Amniotic epithelial cell (primary cell): ENCODE measurements at places on chromosomes 1 and 21.

- DNase-seq, result no peak
Measured at GRCh38 chr1:155300553-155301329, 497 bp downstream of the PKLR start.

DNA sequence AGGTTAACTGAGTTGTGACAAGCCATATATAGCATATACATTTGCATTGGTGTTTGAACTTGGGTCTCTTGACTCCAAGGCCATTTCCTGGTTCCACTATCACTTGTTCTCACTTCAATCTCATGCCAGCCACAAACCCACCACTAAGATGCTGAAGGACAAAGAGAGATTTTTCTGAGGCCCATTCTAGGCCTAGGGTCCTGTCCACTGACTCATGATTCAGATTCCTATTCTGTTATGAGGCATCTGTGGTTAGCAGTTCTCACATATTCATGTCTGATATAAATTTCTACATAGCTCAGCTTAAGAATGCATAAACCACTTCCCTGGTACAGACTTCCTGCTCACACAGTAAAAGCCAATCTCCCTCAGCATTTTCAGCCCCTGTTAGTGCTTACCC, 326.1 kb upstream of the BEND5 start:
- DNase-seq, result peak; percentile 94

DNA sequence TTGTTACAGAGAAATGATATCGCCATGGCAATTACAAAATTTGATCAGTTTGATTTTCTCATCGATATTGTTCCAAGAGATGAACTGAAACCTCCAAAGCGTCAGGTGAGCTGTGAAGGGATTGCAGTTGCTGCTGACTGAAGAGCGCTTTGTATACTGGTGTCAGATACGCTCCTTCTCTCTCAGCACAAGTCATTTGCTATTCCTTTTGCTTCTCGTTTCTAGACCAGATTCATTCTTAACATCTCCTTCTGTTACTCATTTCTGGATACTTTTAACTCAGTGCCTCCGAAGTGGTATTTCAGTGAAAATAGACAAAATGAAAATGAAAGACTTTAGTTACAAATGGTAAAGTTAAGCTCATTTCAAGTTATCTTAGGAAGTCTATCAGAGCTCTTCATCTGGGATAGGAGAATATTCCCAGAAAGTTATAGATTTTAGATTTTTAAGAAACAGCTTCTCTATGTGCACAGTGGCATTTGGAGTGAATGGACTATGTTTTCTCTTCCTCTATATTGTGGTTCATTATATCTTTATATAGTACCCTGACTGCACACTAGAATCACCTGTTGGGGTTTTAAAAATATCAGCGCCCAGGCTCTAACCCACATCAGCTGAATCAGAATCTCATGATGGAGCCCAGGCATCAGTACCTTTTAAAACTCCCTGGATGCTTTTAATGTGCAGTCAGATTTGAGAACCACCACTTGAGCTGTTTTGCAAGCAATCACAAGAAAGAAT, 30.3 kb upstream of the KCNQ4 start:
- DNase-seq, result no peak

DNA sequence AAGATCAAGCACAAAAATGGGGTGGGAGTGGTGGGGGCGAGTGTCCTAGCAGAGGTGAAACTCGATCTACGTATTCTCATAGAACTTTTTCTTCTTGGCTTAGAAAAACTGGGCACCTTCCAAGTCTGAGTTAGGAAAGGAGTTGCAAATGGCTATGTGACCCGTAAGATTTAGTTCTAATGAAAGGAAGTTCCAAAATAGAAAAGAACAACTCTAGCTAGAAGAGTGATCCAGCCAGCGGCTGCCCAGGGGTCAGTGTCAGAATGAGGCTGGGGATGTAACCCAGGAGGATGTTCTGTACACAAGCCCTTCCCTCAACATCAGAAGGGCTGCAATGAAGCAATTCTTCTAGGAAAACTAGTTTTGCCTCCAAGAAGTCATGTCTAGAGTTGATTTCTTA, 5.2 kb downstream of the MTARC1 start:
- DNase-seq, result no peak

DNA sequence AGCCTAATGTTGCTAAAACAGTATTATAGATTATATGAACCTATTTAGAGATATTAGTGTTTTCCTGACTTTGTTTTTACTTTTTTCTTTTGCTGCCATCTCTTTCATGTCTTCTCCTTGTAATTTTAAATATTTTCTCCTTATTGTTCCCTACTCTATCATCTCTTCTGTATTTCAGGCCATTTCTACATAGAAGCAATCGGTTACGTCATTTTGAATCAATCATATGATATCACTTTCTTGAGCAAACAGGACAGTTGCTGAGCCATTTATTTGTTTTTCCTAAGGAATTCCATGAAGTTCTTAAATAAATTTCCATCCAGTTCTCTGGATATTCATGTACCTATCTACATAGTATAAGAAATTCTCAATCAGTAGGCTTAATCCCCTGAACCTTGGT, 287.2 kb downstream of the NUF2 start:
- no peak for DNase-seq

GRCh38 chr1:231422798-231423309, 767 bp upstream of the EGLN1 start:
- no peak for DNase-seq

GRCh38 chr1:243727503-243728203, 122.4 kb downstream of the AKT3 start:
- no peak for DNase-seq

GRCh38 chr1:44407430-44408211, 2.6 kb downstream of the RNF220 start:
- no peak for DNase-seq

DNA sequence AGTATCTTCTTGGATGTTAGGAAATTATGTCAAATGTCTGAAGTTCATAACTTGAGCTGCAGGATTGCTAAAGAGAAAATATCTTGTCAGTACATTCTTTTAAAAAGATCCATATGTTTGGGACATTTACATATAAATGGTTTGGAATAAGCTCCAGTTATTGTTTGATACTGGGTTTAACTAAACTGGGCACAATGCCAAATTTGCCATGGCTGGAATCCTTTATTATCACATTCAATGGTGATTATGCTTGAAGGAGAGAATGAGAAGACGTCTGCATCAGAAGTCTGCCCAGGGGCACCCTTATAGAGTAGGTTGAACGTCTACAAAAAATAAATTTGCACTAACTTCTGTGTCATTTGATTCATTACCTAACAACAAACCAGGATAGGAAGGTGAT, 652.5 kb downstream of the AMY1C start:
- DNase-seq, result no peak

DNA sequence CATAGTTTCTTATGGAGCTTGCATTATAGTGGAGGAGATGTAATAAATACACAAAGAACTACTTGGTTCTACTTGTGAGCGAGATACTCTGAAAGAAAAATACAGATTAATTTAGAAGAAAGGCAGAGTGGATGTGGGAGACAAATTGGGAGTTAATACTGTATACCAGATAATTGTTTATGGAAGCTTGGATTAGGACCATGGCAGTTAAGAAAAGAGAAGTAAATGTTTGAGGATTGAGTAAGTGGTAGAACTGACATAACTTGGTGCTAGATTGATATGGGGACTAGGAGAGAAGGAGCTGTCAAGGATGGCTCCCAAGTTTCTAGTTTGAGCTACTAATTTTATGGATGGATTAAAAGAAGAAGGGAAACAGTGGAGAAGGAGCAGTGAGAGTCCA, 47.3 kb downstream of the INKA2 start:
- DNase-seq, result no peak

DNA sequence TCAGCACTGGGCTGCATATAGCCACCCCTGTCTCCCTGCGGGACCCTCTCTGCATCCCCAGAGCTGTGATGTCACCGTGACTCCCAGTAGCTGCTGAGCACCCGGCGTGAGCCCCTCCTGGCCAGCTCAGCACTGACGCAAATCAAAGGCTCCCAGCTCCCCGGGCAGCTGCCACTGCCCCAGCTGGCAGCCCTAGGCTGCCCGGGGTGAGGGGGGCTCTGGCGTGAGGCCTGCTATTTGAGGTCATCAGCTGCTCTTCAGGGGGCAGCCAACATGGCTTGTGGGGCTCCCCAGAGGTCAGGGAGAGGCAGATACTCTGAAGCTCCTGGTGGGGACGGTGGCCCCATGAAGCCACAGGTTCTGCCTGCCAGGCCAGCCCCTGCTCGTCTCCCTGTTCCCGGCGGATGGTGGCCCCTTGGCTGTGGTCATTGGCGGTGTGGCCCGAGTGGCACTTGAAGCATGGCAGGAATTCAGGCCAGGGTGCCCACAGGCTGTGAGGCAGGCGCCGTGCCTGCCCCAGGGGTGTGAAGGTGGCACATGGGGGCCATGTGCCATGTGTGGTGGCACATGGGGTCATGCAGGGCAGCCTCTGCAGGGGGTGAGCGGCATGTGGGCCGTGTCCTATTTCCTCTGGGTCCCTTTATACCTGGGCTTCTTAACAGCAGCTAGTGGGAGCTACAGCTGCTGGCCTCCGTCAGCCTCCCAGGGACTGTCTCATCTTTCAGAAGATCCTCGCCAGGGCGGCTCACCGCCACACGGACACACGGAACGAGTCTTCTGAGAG, 85.4 kb downstream of the SIK1 start:
- DNase-seq, result no peak

DNA sequence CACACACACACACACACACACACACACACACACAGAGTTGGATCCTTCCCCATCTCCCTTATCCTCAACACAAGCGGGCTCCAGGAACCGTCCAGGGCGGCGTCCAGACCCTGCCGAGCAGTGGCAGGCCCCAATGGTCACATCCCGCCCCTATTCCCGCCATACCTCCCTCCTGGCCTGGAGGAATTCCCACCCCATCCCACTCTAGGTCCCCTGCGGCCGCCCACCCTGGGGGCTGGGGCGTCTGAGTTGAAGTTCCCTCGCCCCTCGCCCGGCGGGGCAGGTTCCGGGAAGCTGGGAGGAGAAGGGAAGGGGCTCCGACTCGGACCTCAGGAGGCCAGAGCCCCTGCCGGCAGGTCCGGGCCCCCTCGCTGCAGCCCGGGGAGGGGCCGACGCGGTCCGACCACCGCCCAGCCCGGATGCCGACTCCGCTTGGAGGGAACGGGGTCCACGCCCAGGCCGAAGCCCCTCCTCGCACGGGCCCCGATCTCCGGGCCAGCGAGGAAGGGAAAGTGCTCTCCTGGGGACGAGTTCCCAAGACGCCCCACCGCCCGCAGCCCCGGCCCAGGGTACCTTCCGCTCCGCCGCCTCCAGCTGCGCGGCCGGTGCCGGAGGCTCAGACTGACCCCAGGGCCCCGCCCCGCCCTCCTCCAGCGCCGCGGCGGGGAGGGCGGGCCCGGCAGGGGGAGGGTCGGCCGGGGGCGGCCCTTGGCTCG, at the start of gene RHOC:
RHOC (minus strand) TSS at position 623 of the 716 bp plus-strand sequence. CDS start 3,328 bp downstream, outside the sequence.
- DNase-seq, result peak; percentile 32

DNA sequence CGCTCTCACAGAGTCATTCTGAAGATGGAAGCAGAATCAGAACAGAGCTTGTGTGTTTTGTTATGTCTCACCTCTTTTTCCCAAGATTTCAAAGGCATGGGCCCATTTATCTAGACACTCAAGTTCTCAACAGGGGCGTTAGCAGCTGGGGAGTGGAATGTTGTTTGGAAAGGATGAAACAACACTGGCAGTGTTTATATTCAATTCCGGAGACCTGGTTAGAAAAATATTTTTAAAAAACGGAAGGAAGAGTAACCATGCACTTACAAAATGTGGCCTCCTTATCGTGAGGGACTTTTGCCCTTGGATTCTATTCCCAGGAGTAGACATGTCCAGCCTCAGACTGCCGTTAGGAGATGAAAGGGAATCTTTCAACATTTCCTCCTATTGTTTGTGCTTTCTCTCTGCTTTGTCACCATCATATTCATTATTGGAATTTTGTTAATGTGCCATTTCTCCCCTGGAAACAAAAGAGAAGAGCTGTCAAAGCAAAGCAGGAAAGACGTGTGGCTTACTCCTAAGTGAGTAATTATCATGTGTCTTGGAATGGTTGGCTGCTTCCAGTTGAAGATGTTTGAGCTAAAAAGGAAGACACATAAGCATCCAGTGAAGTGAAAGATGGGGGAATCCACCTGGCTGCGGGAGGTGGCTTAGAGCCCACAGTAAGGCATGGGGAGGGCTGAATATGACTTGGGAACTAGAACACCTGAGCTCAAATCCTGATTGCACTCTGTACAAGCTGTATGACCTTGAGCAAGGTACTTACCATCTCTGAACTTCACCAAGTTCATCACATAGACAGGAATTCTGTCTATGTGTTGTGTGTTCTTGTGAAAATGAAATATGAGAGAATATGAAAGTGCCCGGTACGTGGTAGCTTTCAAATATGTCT, 71.7 kb upstream of the JUN start:
- peak; percentile 12 for DNase-seq

- peak; percentile 52 for DNase-seq
Measured at GRCh38 chr1:89719502-89720306, 86.8 kb downstream of the LRRC8C start.

GRCh38 chr1:88922214-88922613, 30.8 kb upstream of the GTF2B start:
- no peak for DNase-seq

- no peak for DNase-seq
Measured at GRCh38 chr1:4684864-4685522, 30.6 kb downstream of the AJAP1 start.

GRCh38 chr1:8463144-8463927, 145.4 kb downstream of the SLC45A1 start:
- peak; percentile 66 for DNase-seq

DNA sequence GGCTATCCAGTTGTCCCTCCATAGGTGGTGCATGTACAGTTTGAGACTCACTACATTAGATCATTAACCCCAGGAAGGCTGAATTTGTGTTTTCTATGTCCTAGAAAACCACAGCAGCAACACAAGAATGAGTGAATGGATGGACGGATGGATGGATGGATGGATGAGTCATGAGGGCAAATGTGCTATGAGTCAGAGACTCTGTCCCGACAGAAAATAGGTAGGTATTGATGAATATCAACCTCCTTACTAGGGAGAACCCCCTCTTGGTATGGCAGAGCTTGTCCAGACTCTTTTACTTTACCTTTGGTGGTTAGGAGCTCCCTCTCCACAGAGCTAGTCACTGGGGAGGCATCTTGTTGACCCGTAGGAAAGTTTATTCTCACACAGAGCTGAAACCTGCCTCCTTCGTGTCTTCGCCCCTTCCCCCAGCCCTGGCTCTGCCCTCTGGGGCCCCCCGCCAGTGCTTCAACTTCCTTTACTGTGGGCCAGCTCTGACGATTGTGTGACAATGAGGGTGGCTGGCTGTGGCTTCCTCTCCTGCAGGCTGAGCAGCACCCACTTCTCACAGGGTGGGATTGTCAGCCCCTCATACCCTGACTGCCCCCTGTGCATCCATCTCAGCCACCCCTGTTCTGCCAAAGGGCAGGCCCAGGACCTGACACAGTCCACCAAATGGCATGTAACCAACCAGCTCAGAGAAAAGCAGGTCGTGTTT, 145.2 kb downstream of the FOXD2 start:
- DNase-seq, result no peak
